Fibroblast of skin of right quadriceps (primary cell): ENCODE measurements at places on chromosomes 7 and 10.

DNA sequence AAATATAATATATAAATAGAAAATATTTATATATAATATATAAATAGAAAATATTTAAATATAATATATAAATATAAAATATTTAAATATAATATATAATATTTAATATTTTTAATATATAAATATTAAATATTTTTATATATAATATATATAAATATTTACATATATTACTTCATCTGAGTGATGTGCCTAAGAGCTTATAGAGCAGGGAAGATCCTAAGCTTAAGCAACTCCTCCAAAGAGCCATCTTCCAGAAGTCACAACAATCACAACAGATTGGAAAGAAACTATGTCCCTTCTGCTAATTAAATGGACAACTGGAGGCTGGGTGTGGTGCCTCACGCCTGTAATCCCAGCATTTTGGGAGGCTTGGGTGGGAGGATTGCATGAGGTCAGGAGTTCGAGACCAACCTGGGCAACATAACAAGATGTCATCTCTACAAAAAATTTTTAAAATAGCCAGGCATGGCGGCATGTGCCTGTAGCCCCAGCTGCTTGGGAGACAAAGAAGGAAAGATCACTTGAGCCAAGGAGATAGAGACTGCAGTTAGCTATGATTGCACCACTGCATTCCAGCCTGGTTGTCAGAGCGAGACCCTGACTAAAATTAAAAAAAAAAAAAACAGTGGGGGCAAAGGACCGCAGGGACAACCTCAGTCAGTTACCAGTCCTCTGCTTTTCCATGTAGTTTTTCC is 198.7 kb downstream of the SKIDA1 start:
- DNase-seq: no peak

GRCh38 chr10:114163062-114163461 is 10.9 kb downstream of the CCDC186 start:
- DNase-seq: no peak

DNA sequence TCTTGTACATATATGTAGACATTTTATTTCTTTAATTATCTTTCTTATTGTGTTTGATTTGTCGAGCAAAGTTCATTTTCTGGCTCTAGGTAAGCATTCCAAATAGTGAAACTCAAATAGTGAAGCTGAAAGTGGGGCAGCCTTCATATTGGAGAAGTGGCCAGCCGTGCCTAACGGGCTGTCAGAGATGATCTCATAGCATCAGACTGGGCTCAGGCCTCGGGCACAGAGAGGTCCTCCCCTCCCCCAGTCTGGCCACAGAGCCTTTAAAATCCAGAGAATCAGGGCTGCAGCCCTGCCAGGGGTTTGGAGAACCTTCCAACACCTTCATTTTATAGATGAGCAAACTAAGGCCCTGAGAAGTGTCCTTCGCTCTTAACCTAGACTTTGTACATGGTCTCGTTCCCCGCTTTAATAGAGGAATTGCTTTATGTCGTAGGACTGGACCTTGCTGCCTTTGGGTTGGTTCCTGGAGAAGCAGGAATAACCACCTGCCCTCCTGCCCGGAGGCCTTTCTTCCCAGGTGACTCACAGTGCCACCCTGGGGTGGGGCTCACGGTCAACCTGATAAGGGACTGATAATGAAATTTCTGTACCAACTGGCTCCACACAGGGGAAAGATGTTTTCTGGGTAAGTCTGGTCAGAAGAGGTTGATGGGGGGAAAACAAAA is 7.3 kb downstream of the TSPAN15 start:
- DNase-seq: no peak

- DNase-seq: peak; percentile 8
Observed at GRCh38 chr10:17756557-17757217, 4.7 kb downstream of the TMEM236 start.

GRCh38 chr10:122362621-122363020 is 11.9 kb upstream of the PLEKHA1 start:
- no peak for DNase-seq

GRCh38 chr7:87398446-87398845 is 53.0 kb downstream of the CROT start:
- peak; percentile 85 for DNase-seq

- no peak for DNase-seq
Observed at GRCh38 chr7:100485471-100485876, 1.7 kb downstream of the NYAP1 start.

DNA sequence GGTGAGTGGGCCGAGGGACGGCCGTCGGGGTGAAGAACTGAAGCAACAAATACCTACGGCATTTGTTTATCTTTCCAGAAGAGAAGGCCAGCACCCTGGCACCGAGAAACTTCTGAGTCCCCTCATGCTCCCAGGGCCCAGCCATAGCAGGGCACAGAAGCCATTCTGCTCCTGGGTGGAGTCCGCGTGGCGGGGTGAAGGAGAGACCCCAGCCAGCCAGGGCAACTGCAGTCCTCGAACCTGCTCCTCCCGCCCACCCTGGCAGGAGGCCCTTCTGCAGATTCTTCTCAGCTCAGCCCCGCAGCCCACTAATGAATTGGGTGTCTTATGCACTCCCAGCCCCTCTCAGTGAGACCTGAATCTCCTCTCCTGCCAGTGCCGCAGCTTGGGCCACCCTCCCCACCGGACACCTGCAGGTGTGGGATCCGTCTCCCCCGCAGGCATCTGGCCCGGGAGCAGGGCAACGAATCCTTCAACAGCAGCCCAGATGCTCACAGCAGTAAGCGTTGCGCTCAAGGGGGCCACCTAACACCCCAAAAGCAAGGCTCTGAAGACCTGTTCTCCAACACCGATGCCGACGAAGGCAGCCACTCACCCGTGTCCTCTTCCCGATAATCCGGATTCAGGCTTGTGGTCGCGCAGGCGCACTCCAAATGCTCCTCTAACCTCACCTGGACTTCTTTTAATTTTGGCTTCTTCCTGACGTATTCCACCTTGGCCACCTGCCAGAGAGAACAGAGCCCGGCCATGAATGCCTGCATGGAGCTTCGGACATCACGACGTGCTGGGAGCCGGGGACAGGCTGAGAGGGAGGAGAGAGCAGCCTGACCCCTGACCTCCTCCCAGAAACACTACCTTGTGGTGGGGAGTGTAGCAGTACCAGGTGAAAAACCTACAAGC is 18.9 kb downstream of the PDGFA start:
- DNase-seq: no peak

DNA sequence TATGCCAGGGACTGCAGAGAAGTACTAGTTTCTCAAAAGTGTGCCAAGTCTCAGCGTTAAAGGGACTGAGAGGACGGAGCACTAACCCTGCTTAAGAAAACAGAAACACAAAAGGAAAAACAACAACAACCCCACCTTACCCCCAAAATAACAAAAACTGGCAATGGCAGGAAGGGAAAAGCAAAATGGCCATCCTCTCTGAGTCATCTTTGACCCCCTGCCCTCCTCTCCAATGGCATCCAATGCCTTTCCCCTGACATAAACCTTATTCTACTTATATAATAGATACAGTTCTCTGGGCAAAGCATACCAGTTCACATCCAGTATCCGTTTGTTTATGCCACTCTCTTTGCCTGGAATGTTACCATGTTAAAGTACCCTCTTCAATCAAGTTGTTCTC is 1.6 kb downstream of the POLR1F start:
- no peak for DNase-seq

- DNase-seq: peak; percentile 13
Observed at GRCh38 chr10:83214136-83214535, 925.2 kb upstream of the GHITM start.

DNA sequence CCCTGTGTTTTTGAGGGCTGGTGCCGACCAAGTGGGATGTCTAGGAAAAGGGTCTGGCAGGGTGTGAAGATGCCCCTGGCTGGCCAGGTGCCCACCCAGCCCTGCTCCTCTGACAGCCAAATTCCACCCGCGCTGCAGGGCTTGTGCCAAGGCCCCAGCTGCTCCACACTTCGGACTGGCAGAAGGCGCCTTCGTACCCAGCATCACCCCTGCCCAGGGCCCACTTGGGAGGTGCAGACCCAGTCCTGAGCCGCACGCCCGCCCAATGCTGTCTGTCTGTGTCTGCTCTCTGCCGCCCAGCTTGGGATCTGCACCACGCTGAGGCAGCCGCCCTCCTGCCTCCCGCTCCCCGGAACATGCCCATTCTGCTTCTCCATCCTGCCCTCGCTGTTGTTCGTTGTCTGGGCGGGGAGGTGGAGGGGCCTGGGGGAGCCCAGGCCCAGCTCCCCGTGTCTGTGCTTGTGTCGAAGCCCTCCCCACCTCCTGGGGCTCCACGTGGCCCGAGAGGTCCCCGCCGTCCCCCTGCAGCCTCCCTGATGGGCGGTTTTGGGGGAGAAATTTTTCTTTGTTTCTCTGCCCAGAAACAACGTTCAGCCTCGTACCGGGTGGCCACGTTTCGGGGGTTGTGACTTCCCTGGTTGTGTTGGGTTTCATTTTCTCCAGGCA is 36.9 kb upstream of the PPIF start:
- no peak for DNase-seq

- DNase-seq: peak; percentile 22
Observed at GRCh38 chr7:85074992-85075391, 111.9 kb downstream of the SEMA3D start.

DNA sequence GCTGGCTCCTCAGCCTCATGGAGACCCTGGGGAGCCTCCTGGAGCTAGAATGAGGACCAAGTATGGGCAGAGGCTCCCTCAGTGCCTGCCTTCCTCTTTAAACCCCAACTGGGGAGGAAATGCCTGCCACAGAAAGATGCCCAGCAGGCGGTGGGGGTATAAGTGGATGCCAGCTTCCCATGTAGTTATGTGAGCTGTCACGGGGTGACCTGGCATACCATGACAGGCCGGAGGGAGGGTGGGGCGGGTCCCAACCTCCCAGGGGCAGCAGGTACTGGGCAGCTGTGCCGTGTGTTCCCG is 35.0 kb downstream of the COL13A1 start:
- DNase-seq: no peak

- no peak for DNase-seq
Observed at GRCh38 chr10:78772486-78772885, 296.3 kb upstream of the ZMIZ1 start.

DNA sequence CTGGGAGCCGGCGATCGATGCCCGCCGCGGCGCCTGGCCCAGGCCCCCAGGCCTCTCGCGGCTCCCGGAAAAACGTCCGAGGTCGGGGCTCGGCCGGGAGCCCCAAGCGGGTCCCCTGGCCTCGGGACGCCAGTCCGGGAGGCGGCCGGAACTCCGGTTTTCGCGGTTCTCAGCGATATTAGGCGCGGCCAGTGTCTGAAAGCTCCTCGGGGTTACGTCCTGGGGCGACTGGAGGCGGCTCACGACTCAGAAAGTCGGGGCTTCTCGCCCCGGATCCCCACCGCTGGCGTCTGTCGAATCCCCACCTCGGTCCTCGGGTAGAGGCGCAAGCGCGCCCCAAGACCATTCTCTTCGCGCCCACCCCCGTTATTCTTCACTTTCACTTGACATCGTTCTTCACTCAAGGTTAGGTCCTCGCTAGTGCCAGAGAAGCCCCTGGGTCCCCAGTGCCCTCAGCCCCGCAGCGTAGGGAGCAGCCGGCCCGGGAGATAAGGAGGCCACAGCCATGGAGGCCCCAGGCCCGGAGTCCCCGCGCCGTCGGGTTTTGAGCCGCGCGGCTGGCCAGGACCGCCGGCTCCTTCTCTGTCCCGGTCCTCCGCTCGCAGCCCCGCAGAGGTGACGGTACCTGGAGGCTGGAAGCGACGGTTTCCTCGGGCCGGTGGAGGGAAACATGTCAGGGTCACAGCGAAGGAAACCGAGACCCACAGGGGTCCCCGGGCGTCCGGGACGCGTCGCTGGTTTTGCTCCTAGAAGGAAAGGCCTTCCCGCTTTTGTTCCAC is 35.2 kb upstream of the EBLN1 start:
- peak; percentile 19 for DNase-seq

DNA sequence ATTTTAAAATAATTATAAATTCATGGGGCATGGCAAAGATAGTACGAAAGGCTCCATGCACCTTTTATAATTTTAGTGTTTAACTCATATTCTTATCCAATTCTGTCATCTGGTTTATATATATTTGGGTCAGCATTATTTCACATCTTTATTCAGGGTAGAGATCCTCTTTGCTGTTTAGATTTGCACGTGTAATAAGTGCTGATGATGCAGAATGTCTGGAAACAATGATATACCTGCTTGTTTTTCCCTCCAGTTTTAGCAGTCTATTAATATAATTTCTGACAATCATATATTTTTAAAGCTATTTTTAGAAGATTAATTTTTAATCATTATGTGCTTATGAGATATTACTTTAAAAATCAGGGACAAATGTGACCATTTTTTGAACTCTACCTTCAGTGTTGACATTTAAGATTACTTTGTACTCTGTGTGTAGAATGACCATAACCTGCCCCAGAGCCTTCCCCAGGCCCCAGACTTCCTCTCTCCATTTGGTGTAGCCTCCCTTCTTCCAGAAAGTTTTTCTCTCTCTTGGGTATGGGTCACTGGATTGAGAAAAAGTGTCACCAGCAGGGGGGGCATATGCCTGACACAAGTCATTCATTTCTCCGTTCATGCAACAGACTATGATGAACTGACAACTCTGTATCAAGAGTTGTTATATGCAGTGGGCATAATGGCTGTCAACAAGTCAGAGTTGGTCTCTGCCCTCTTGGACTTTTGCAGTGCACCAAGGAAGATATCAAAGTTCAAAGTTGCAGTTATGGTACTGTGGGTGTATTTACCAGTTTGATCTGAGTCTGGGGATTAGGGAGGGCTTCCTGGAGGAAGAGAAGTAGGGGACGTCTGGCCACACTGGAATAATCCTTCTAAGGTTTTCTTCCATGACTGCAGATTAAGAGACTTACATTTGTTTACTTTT is 192.6 kb upstream of the CCDC6 start:
- no peak for DNase-seq

- DNase-seq: no peak
Observed at GRCh38 chr10:124069341-124070264, 23.8 kb downstream of the CHST15 start.
